ENCODE measurements at places on chromosomes 2 and 18.

- DNase-seq: peak; percentile 28
Measured at GRCh38 chr2:233418761-233419546, 64.7 kb downstream of the DGKD start.

- DNase-seq: no peak
Measured at GRCh38 chr2:46420945-46421344, 58.4 kb upstream of the TMEM247 start.

DNA sequence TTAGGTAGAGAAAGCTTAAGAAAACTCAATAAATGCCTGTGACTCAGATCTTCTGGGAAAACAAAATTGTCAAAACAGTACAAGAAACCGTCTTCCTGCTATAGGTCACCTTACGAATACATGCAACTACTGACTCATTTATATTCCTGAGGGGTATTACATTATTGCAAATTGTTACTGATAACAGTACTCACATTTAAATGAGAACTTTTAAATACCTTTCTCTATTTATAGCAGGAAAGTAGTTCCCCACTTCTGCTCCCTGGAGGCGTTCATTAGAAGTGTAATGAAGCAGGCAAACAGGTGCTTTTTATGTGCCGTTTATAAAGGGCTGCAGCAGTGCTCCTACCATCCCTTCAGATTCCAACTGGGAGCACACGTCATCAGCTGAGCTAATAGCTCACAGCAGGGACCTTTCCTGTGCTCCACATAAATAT is 65.1 kb upstream of the RPRM start:
- no peak for DNase-seq

DNA sequence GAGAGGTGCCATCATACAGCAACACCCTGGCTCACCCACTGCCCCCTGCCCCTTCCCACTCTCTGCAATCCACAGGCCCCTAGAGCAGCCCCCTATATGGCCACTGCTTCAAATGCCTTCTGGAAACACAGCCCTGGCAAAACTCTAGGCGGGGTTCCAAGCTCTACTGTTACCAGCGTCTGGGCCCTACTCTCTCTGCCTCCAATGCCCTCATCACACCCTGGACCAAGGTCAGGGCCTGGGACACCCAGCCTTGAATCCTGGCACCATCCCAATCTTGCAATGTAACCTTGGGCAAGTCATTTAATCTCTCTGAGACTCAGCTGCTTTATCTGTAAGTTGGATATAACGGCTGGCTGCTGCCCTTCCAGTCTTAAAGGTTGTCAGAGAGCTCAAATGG is 39.2 kb upstream of the LOXHD1 start:
- no peak for DNase-seq

GRCh38 chr2:51013079-51013932 is 18.6 kb downstream of the NRXN1 start:
- no peak for DNase-seq

DNA sequence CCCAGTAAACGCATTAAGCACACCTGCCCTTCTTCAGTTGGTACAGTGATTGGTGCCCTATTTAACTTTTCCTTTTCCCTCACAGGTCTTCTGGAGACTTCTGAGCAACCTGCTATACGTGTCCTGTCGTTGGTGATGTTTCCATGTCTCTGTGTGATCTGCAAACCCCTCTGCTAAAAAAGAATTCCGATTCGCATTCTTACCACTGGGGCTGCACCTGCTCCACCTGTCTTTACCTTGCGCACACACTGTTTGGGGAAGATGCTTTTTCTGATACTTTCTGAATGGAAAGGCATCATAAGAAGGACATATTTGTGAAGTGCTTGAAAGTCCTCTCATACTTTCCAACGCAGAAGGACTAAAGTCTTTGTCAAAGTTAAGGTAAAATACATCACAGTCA is 323.9 kb upstream of the SOX11 start:
- DNase-seq: no peak

DNA sequence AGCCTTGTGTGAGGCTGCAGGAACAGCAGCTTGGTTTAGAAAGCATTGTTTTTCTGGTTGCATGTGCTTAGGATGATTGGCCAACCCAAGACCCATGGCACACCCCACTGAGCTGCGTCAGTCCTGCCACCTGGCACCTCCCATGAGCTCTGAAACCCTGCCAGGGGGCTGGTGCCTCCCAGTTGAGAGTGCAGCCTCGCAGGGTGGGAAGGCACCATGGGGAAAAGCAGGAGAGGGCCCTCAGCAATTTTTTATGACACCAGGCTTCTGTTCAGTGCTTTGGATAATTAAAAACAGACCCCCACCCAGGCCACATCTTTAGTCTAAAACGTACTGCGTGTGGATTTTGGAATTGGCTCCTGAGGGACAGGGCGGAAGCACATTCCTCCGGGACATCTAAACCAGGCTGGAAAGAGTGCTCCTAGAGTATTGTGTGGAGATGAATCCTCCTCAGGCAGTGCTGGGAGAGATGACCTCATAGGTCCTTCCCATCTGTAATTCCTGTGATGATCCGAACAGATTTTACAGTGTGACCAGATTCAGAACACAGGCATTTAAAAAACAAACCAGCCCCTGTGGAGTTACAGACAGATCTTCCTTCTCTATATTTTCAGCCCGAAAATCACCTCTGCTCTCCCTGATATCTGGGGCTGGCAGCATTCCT is 438.3 kb downstream of the ZNF521 start:
- DNase-seq: no peak

DNA sequence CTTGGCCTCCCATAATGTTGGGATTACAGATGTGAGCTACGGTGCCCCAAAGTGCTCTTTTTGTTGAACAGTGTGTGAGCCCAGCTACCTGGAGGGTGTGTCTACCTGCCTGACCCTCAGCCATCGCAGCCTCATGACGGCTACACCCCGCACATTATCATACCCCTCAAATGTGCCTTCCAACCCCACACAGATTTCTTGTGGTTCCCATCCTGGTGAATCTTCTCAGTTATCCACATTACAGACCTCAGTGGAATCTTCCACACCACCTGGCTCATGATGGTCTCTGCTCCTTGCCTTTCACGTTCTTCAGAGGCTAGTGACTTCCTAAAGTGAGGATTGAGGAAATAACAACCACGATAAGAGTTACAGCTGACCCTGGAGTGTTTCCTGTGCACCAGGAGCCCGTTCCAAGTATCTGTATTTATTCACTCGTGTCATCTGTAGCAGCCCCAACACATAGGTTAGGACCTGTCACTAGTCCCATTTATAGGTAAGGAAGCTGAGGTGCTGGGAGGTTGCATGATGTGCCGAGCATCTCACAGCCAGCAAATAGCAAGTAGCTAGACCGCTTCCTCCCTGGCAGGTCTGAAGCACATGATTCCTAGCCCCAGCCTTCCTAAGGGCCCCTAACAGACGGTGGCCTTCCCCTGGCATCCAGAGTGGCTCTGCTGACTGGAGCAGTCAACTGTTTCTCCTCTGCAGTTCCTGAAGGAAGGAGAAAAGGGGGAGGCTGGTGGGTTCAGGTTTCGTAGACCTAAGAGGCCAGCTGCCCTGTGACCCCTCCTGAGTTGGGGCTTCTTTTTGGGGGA is 47.3 kb downstream of the TCF7L1 start:
- DNase-seq: no peak

DNA sequence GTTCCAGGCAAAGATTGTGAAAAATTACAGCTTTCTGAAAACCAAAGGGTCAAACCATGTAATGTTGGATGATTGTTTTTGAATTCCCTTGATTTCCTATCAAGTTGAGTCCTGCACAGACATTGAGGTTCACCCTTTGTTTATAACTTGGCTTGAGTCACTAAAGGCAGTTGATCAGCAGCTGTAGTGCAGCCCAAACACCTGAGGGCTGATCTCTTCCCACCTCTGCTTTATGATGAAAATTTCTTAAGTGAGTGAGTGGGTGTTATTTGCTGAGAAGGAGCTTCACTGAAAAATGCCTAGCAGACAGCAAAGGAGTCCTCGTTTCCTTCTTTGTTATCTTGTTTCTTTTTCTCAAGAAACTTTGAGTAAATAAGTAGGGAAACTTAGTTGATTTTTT is 31.9 kb upstream of the BMPR2 start:
- no peak for DNase-seq

Data from stimulated activated CD8-positive, alpha-beta memory T cell treated with anti-CD3 and anti-CD28 coated beads, Interleukin-4, amount 100 ng/mL, for 4 hours (primary cell).